ENCODE measurements at places on chromosomes 2 and 18. TPM values are rescaled to one million over a fixed set of nuclear protein-coding genes. Genes with fewer than 3 reads are reported as not detected.
A peak's percentile ranks its signal among the peaks of the same experiment; 100 is the strongest.

Gene CLEC4F
- 0.48 TPM for total RNA-seq

Gene MARCHF4
- total RNA-seq = not detected

Gene INHA
- total RNA-seq = 0.45 TPM

Gene GAREM1
- total RNA-seq = 21.2 TPM

DNA sequence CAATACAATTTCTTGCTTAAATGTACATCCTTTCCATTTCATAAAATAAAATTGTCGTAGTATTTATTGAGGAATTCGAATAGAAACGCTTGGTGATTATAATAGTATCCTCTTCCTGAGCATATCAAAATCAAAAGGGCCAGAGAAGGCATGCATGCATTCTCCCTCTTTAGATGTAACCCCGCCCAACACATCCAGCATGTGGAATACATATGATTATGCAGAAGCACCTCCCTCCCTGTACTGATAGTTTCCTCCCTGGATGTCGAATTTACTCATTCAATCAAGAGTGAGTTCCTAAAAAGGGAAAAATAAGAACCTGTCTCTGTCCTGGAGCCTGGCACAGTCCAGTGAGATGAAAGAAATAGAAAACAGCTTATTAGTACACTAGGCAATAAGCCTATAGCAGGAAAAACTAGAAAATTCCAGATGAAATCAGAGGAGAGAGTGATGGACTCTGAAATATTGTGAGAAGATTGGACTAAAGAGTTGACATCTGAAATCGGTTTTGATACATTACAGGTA is 262.9 kb downstream of the RDH14 start:
- no peak for DNase-seq

DNA sequence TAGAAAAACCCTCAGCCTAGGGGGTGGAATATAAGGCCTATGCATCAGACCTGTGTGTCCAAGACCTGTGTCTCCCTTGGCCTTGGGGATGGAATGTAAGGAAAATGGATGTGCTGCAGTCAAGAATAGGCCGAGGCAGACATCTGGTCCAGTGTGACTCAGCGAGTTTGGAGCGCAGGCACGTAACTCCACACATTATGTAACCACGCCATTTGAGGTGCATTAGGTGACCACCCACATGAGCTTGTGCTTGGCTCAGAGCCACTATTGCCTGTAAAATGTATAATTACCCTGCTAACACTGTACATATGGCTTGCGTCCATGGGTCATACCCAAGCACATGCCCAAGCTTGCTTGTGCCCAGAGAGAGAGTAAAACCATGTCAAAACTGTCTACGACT is 580.9 kb upstream of the HNMT start:
- DNase-seq = no peak

GRCh38 chr2:159098921-159099411 is 130.5 kb downstream of the TANC1 start:
- DNase-seq = no peak

GRCh38 chr2:19797243-19797810 is 104.5 kb downstream of the TTC32 start:
- no peak for DNase-seq

DNA sequence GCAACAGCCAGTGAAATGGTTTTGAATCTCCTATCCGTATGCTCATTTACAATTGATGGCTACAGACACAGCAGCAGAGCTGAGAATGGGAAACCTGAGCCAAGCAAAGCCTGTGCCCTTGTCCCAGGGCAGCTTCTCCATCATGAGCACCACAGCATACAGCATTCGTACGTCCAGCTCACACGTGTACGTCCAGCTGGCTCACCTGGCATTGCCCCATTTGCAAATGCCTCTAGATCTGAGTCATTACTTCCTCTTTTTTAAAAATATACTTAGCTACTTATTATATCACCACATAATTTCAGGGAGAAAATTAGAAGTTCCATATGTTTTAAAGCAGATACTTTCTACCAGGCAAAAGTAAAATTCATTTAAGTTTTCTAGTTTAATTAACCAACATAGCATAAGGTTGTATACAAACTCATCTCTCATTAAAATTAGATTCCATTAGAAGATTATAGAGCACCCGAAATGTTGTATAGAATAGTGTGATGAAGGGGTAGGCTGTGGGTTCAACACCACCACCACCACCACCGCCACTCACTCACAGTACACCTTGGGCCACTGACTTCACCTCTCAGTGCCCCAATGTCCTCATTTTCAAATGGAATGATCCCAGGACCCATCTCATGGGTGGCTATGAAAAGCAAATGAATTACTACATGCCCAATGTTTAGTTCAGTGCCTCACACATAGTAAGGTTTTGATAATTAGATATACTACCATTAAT is 31.4 kb upstream of the TMEM177 start:
- no peak for DNase-seq

- no peak for DNase-seq
These were observed 15.4 kb upstream of the E2F6 start for GRCh38 chr2:11481426-11481788.

DNA sequence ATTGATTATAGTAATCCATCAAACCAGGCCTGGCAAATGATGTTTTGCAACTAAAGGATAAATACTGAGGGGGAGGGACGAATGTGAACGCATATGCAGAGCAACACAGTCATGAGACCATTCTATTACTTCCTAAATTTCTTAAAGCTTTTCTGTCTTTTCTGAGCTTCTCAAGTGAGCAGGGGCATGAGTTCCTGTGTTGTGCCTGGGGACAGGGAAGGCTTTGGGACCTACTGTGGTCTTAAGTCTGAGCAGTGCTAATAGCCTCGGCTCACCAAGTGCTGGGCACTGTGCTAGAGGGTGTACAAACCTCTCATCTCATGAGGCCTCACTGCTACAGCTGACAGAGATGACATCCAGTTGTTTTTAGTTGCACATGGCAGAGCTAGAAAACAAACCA is 182.4 kb downstream of the NEDD4L start:
- DNase-seq = no peak

DNA sequence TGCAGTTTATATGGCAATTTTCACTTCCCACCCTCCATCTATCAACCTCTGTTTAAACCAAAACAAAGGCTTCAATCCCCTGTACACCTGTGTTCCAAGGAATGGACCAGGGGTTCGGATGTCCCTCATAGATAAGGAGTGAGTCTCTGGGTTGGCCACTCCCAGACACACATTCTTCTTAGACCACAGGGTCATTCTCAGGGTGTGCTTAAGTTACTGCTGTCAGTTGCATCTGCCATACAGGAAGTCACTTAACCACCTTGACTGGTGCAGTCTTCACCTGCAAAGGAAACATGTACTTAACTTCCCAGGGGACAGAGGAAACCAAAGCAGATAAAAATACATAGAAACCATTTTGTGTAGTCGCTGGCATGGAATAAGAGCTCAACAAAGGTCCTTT is 151.0 kb upstream of the NDUFV2 start:
- DNase-seq = no peak

DNA sequence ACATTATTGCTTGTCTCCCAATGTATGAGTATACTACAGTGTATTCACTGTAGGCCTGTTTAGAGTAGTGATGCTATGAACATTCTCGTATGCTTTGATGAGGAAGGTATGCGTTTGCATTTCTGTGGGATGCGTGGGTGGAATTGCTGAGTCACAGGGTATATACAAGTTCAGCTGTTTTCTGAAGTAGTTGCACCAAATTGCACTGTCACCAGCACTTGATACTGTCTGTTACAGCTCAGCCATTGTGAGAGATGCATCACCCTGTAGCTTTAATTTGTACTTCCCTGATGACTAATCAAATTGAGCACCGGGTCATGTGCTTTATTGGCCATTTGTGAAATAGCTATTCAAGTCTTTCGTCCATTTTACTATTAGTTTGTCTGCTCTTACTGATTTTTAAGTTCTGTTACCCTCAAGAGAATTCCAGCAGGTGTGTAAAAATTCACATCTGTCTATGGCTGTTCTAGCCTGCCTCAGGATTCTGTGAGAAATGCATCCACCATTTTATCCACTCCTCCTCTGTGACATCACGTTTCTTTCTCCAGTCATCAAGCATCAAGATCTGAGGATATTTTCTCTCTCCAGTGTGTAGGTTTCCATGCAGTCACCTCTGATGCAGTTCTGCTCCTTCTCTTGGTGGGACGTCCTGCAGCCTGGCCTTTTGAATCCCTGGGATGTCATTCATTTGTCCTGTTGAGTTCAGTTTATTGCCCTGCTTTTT is 72.5 kb downstream of the DGKD start:
- peak; percentile 12 for DNase-seq

GRCh38 chr2:50584185-50584584 is 447.7 kb downstream of the NRXN1 start:
- DNase-seq = no peak

DNA sequence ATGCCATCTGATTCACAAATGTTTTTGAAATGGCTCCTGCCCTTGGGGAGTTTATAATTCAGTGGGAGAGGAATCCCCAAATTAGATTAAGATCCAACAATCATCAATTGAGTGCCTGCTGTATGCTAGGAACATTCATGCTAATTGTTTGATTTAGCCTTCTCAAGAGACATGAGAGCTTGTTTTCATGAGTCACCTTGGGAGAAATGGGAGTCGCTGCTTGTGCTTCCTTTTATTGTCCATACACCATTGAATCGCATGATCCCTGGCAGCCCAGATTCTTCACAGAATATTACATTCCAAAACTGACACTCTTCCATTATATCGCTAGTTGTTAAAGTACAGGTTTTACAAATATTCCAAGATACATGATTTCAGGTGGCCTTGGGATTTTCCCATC is 106.0 kb upstream of the MAP3K20 start:
- DNase-seq = no peak

GRCh38 chr2:105062158-105062557 is 24.3 kb downstream of the MRPS9 start:
- DNase-seq = no peak

DNA sequence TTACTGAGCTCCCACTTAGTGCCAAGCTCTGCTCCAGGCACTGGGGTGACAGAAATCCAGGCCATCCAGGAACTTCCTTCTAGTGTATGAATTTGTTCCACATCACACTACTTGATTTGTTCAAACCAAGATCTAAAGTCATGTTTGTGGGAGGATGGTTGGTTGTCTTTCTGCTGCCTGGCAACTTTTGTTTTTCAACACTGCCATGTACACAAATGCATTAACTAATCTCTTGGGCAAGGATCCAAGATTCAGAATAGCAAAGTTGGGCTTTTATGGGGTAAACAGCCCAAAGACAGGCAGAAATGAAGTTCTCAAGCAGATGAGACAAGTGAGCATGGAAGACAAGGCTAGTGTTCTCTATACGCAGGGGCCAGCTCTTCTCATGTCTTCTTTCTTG is 53.4 kb upstream of the PROKR1 start:
- no peak for DNase-seq
